ENCODE measurements at places on chromosomes 6 and 20. TPM values are rescaled to one million over a fixed set of nuclear protein-coding genes. Genes with fewer than 3 reads are reported as not detected.

- DNase-seq: no peak
Observed at GRCh38 chr6:53273370-53273769, 75.4 kb downstream of the ELOVL5 start.

DNA sequence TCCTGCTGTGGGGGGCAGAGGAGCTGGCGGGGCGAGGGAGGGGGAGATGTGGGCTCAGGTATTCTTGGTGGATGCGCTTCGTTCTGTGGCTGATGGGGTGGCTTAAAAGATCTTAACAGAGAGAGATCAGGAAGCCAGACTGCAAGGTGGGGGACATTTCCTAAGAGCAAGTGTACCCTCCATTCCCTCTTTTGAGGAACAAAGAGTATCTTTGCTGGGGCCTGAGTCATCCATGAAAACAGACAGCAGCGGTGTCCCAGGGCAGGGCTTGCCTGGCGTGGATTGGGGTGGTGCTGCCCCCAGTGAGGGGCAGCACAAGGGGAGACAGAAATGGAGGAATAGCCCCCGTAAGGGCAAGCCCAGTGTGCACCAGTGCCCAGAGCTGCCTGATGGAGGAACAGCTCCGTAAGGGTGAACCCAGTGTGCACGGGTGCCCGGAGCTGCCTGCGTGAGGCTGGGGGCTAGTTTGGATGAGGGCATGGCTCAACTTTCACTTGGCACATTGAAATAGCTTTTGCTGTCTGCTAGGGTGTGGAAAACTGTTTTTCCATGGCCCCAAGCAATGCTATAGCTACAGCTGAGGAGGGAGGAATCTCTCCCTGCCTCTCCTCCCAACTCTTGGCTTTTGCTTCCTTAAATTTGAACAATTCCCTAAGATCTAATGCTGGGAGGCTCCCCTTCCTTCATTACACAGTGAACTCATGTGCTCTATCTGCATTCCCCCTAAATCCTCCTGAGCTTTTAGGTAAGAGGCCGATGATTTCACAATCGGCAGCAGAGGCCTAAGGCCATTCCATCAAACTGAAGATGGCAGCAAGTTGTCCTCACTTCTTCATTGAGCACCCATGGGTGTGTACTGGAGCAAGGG, 12.9 kb downstream of the MAPK13 start:
- DNase-seq: no peak

GRCh38 chr20:19813846-19814640, 56.0 kb downstream of the RIN2 start:
- no peak for DNase-seq

GRCh38 chr6:21808551-21809242, 215.1 kb downstream of the SOX4 start:
- no peak for DNase-seq

DNA sequence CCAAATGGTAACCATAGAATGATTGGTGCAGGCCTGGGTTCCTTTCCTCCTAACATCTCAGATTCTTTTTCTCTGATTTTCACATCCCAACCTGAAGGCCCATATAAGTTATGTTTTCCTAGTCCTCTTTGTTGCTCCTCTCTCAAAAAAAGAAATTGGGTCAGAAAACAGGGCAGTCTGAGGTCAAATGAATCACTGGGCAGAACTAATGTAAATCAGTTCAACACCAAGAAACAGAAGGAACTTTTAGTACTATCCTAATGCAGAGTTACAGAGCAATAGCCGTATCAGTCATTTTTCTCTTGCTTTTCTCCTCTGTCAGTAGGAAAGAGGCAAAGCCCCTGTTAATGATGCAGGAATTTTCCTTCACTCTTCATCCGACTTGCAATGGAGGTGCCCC, 11.0 kb upstream of the TPD52L1 start:
- DNase-seq: no peak

DNA sequence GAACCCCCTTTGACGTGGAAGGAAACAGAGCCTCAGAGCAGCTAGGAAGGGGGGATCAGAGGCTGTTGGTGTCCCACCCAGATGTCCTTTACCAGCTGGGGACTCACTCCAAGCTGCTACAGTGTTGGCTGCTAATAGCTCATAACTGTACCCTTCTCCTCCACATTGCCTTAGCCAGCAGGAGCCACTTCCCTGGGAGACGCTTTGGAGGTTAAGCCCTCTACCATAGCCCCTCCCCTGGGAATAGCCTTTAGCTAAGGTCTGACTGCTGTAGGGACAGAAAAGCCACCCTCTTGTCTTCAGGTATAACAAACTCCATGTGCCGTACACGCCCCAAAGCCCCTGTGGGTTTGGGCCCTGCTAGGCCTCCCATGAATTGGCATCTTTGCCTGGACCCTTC, 238.6 kb downstream of the LRFN2 start:
- DNase-seq: no peak

- DNase-seq: no peak
Observed at GRCh38 chr6:152142105-152142504, 334.6 kb downstream of the ESR1 start.

- no peak for DNase-seq
Observed at GRCh38 chr6:33705955-33706725, 5.4 kb downstream of the UQCC2 start.

The SIRPA gene
- total RNA-seq: not detected

The C6orf58 gene
- total RNA-seq: not detected

The PRKN gene
- total RNA-seq: 0.13 TPM

The PNPLA1 gene
- not detected for total RNA-seq

The SERINC1 gene
- 83.2 TPM for total RNA-seq

All from activated CD4-positive, alpha-beta memory T cell treated with anti-CD3 and anti-CD28 coated beads, Interleukin-2, amount 10 ng/mL, durations not matched to agents 7 days and 5 days (primary cell).